Parietal lobe (tissue), 2 donors: ENCODE measurements at places on chromosomes 5 and 9. TPM values are rescaled to one million over a fixed set of nuclear protein-coding genes. Genes with fewer than 3 reads are reported as not detected.

The GHR gene
- 2.2 TPM for total RNA-seq

The PAM gene
- total RNA-seq, result 121 TPM

The MCTP1 gene
- 112 TPM for total RNA-seq

The FBP2 gene
- not detected for total RNA-seq

The IRX2 gene
- not detected for total RNA-seq

The EPB41L4B gene
- total RNA-seq, result 3.4 TPM

The CER1 gene
- total RNA-seq, result 0.63 TPM

The SGCD gene
- total RNA-seq, result 7.8 TPM

The CCT5 gene
- total RNA-seq, result 232 TPM

The PCDHB13 gene
- 29.7 TPM for total RNA-seq

The KCNT1 gene
- total RNA-seq, result 6.9 TPM

The THBS4 gene
- total RNA-seq, result 3.4 TPM

The BAAT gene
- total RNA-seq, result 0.31 TPM

The GLRA1 gene
- total RNA-seq, result not detected

The GABRA1 gene
- 17.2 TPM for total RNA-seq

The ACTBL2 gene
- total RNA-seq, result not detected

The NMUR2 gene
- total RNA-seq, result not detected

The RASGEF1C gene
- 33.8 TPM for total RNA-seq

The BTNL3 gene
- not detected for total RNA-seq

The CARTPT gene
- 0.63 TPM for total RNA-seq

The ADGRD2 gene
- not detected for total RNA-seq

The LRRC19 gene
- under 0.01 TPM for total RNA-seq

The MEF2C gene
- total RNA-seq, result 1,487 TPM

The ECSCR gene
- total RNA-seq, result 4.7 TPM

The RECK gene
- 13.5 TPM for total RNA-seq

The PCDHGB7 gene
- 43.5 TPM for total RNA-seq

The ARID3C gene
- 0.63 TPM for total RNA-seq

The IFNB1 gene
- not detected for total RNA-seq

The SPAAR gene
- 0.31 TPM for total RNA-seq
